ENCODE measurements at places on chromosomes 1 and 21. TPM values are rescaled to one million over a fixed set of nuclear protein-coding genes. Genes with fewer than 3 reads are reported as not detected.

DNA sequence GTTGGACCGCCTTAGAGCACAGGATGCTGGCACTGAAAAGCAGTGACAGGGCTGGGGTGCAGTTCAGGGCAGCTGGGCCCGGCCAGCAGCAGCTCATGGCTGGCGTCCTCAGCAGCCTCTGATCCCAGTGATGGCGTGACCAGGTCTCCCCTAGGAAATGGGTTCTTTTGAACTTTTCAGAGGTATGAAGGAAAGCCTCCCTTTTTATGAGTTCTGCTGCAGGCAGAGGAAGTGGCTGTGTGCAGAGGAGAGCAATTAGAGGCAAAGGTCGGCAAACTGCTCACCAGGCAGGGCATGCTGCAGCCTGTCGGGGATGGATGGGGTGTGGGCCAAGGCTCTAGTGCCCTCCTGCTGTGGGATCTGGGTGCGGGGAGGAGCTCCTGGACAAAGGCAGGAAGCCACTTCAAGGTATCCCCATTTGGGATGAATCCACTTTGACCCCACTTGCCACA, 45.6 kb upstream of the RAB4A start:
- no peaks in the 10 kb centered on the region for H3K27me3 ChIP-seq
- no peak overlapping the region for H3K27ac ChIP-seq
- no peaks in the 10 kb centered on the region for H3K36me3 ChIP-seq
- DNase-seq: peak; percentile 35
- H3K4me3 ChIP-seq: no peak overlapping the region

DNA sequence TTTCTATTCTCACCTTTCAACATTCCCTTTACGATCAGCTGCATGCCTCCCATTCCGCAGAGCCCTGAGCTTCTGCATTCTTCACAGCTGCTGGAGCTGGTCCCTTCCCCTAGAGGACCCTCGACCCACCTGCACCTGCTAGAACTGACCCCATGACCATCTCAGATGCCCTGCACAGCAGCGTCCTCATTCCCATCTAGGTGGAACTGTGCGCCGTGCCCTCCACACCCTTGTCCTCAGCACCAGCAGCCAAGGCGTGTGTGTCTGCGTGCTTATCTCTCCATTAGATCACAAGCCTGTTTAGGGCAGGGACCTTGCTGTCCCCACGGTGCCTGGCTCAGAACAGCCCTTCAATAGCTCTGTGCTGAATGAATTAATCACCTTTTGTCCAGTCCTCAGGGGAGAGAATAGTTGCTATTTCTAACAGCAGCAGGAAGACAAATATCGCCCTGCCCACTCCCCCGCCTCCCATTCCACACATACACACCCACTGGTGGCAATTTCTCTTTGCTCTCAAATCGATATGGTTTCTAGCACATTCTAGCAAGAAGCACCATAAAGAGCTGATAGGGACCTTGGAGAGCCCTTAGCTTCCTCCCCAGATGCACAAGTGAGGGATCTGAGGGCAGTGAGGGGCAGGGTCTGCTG, 61.7 kb downstream of the KCNN3 start:
- no peaks in the 10 kb centered on the region for H3K27me3 ChIP-seq
- H3K4me3 ChIP-seq: no peak overlapping the region
- H3K4me1 ChIP-seq: peaks cover 8% of the 10 kb centered on the region
- DNase-seq: no peak

The ZSCAN20 gene
- total RNA-seq: 2.7 TPM

The SLFNL1 gene
- total RNA-seq: 0.09 TPM

The S100A3 gene
- 0.61 TPM for total RNA-seq

The LHX8 gene
- total RNA-seq: not detected

DNA sequence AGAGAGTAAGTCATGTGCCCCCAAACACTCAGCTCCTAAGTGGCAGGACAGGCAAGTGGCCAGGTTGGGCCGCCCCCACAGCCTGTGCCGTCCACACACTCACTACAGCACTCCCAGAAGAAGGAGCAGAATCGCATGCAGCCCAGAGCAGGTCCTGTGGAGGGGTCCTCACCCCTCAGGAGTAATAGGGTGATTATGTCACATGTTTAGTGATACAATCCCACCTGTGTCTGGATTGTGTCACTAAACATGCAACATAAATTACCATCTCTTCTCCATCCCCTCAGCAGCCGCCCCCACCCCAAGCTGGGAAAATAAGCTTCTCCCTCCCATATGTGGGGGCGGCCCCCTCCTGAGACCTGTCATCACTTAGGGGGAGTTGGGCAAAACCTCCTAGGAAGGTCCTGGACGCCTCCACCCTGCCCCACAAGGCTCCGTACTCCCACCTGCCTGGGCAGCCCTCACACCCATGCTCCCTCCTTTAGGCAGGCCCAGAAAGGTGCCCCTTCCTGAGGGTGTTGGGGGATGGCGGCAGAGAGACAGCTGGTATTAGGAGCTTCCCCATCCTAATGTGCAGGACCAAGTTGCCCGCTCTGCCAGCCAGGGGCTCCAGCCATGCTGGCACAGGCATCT, 56.9 kb downstream of the STUM start:
- H3K4me1 ChIP-seq: peaks cover 11% of the 10 kb centered on the region
- H3K4me3 ChIP-seq: no peak overlapping the region
- DNase-seq: no peak
- peak overlapping the region; percentile 56 for H3K27ac ChIP-seq
- no peaks in the 10 kb centered on the region for H3K36me3 ChIP-seq
- no peaks in the 10 kb centered on the region for H3K27me3 ChIP-seq

GRCh38 chr1:191857600-191857999, 300.7 kb upstream of the RGS18 start:
- H3K27me3 ChIP-seq: no peaks in the 10 kb centered on the region
- H3K36me3 ChIP-seq: no peaks in the 10 kb centered on the region
- H3K27ac ChIP-seq: no peak overlapping the region
- H3K4me3 ChIP-seq: no peak overlapping the region
- no peak for DNase-seq
- H3K4me1 ChIP-seq: no peaks in the 10 kb centered on the region

The CNTN2 gene
- not detected for total RNA-seq

DNA sequence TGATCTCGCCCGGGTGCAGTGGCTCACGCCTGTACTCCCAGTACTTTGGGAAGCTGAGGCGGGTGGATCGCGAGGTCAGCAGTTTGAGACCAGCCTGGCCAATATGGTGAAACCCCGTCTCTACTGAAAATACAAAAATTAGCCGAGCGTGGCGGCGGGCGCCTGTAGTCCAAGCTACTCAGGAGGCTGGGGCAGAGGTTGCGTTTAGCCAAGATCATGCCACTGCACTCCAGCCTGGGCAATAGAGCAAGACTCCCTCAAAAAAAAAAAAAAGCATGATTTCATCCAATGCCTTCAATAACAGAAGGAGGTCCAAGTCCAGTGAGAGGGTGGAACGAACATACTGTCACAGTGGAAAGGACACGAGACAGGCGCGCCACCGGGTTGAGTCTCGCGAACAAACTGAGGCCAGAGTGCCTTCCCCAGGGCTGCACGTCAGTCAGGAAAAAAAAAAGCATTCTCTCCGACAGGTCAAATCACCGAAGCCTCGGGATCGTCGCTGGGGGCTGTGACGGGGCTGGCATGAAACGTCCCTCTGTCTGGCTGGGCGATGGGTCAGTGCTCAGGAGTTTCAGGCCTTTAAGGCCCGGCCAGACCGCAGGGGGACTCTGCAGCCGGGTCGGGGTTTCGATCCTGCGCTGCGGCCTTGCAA, 8.4 kb upstream of the CROCC start:
- H3K36me3 ChIP-seq: no peaks in the 10 kb centered on the region
- DNase-seq: no peak
- no peaks in the 10 kb centered on the region for H3K27me3 ChIP-seq
- peaks cover 4% of the 10 kb centered on the region for H3K4me1 ChIP-seq
- peak overlapping the region; percentile 82 for H3K4me3 ChIP-seq

The LRRN2 gene
- not detected for total RNA-seq

DNA sequence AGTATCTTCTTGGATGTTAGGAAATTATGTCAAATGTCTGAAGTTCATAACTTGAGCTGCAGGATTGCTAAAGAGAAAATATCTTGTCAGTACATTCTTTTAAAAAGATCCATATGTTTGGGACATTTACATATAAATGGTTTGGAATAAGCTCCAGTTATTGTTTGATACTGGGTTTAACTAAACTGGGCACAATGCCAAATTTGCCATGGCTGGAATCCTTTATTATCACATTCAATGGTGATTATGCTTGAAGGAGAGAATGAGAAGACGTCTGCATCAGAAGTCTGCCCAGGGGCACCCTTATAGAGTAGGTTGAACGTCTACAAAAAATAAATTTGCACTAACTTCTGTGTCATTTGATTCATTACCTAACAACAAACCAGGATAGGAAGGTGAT, 652.5 kb downstream of the AMY1C start:
- H3K4me1 ChIP-seq: no peaks in the 10 kb centered on the region
- no peaks in the 10 kb centered on the region for H3K36me3 ChIP-seq
- H3K27me3 ChIP-seq: no peaks in the 10 kb centered on the region
- no peak overlapping the region for H3K4me3 ChIP-seq

DNA sequence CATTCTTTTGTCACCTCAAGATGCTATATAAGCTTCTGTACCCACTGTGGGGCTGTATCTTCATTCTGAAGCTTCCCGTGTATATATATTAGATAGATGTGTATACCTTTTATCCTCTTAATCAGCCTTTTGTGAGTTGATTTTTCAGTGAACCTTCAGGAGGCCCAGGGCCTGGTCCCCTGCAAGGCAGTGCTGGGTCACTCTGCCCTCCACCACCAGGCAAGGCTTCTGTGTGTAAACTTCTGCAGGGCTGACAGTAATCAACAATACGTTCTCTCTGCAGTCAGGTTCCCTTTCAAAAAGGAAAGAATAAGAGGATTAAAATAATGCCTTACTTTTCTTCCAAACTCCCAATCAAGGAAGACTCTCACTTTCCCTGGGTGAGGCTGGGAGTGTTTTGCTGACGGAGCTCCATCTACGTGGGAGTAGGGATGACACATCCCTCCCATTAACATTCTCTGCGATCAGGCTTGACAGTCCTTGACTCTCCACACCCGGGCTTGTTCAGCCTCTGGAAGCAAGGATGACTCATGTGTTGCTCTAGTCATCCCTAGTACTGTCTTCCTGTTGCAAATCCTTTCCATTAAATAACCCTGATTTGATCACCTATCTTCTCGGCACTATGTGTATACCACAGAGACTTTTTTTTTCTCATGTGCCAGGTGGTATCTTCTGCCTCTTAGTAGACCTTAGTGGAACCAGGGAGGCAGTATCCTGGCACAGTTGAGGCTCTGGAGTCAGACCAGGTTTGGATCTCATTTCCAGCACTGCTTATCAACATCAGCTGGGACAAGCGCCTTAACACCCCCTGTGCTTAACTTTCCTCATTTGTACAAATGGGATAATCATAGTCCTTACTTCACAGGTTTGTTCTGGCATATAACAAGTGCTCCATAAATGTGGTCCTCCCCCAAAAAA, 70.3 kb upstream of the KCNK1 start:
- H3K4me1 ChIP-seq: no peaks in the 10 kb centered on the region
- no peaks in the 10 kb centered on the region for H3K36me3 ChIP-seq
- DNase-seq: no peak
- no peak overlapping the region for H3K27ac ChIP-seq
- no peaks in the 10 kb centered on the region for H3K27me3 ChIP-seq

- DNase-seq: no peak
- H3K36me3 ChIP-seq: peaks cover 1% of the 10 kb centered on the region
- H3K4me3 ChIP-seq: no peak overlapping the region
- H3K27ac ChIP-seq: peak overlapping the region; percentile 29
Observed at GRCh38 chr1:19313636-19313959, 1.5 kb downstream of the SLC66A1 start.

DNA sequence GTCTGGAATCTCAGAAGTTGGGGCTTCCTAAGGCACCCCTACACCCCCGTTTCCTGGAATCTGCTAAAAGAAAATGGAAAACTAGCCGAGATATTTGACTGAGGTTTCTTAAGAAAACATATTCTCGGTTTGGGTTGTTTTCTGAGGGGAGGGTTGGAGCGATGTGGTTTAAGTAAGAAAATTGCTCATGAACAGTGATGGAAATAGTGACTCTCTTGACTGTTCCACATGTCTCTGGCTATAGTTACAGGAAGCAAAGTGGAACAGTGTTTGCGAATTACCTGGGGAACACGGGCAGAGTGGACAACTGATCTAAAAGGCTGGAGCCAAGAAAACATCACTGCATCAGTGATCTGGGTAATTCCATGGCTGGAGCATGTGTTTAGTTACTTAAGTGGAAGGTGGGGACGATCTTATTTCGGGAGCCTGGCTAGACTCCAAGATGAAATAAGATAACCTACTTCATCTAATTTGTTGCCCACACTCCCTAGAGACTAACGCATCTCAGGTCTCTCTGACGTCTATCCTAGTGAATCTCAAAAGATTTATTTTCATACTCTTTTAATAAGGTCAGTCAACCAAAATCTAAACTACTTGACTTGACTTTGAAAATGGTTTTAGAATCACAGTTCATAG, 92.4 kb downstream of the KCNJ15 start:
- H3K4me1 ChIP-seq: no peaks in the 10 kb centered on the region
- H3K27ac ChIP-seq: no peak overlapping the region
- no peaks in the 10 kb centered on the region for H3K36me3 ChIP-seq
- H3K4me3 ChIP-seq: no peak overlapping the region
- no peak for DNase-seq

DNA sequence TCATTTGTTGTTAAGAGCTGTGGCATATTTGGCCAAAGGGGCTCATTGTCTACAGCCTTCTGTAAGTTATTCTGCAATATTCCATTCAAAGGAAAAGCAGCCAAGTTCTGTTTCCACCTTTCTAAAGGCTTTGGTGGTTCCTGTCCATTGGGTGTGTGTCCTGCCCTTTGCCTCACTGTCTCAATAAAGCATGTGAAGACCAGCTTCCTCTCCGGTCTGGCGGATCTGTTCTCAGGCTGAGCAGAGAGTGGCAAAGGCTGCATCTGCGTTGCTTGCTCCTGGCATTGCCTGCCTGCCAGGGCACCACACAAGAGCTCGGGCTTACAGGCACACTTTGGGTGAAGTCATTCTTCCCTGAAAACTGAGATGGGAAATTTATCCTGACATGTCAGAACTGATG, 34.9 kb downstream of the ST6GALNAC3 start:
- H3K4me1 ChIP-seq: no peaks in the 10 kb centered on the region
- no peak overlapping the region for H3K27ac ChIP-seq
- no peaks in the 10 kb centered on the region for H3K36me3 ChIP-seq
- H3K27me3 ChIP-seq: no peaks in the 10 kb centered on the region
- DNase-seq: no peak
- no peak overlapping the region for H3K4me3 ChIP-seq

DNA sequence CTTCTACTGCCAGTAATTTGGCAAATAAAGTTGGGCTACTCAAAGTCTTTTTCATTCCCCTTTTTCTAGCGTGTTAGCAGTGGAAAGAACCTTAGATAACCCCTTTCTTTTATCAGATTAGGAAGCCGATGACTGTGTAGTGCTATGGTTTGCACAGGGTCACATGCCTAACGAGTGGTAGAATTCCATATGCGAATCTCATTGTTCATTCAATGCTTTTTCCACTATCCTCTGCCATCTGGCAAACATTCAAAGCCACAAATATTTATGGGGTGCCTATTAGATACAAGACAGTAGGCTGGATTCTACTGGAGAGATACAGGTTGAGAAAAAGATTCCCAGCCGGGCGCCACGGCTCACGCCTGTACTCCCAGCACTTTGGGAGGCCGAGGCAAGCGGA, 14.9 kb upstream of the IER5 start:
- no peaks in the 10 kb centered on the region for H3K36me3 ChIP-seq
- no peak overlapping the region for H3K4me3 ChIP-seq
- no peaks in the 10 kb centered on the region for H3K27me3 ChIP-seq
- no peak for DNase-seq
- H3K4me1 ChIP-seq: no peaks in the 10 kb centered on the region
- no peak overlapping the region for H3K27ac ChIP-seq
